ENCODE measurements at places on chromosomes 16 and 17.

- DNase-seq = no peak
Observed at GRCh38 chr16:88705801-88706228, 393 bp downstream of the RNF166 start.

GRCh38 chr16:87543436-87544191, 50.8 kb upstream of the ZCCHC14 start:
- DNase-seq = no peak

- no peak for DNase-seq
Observed at GRCh38 chr16:84050316-84050715, 7.7 kb upstream of the SLC38A8 start.

GRCh38 chr16:20860361-20860760, 39.8 kb downstream of the DCUN1D3 start:
- no peak for DNase-seq

DNA sequence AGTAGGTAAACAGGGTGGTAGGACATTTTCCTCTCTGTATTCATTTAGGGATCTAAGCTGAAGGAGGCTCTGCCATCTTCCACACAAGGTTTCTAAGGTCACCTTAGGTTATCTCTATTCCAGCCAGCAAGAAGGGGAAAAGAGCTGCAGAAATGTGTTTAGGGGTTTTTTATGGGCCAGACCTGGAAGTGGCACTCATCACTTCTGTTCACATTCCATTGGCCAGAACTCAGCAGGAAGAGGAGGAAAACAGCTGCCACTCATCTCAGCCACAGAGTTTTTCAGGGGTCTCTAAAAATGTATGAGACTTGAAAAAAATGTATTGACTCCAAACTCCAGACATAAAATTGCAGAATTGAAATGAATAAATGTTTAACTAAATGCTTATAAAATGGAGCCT, 65.8 kb downstream of the FTO start:
- DNase-seq = no peak

DNA sequence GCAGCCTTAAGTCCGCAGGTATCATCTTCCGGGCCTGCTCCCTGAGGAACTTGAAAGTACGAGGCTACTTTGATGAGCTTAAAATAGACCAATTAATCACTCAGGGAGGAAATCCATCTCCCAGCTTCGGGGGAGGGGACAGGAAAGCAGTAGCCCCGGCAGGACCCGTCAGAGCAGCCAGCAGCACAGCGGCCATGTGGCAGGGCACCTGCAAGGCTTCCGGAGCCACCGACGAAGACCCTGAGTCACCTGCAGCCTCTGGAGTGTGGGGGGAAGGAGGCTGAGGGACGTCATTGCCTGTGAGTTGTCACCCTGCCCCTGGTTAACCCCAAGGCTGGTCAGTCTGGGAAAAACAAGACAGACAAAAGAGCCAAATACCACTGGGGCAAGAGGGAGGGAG, 4.4 kb upstream of the CYB561 start:
- DNase-seq = no peak

GRCh38 chr16:81095653-81095952, 592 bp downstream of the GCSH start:
- no peak for DNase-seq

GRCh38 chr17:81676906-81677305, 6.7 kb downstream of the ARL16 start:
- DNase-seq = no peak

DNA sequence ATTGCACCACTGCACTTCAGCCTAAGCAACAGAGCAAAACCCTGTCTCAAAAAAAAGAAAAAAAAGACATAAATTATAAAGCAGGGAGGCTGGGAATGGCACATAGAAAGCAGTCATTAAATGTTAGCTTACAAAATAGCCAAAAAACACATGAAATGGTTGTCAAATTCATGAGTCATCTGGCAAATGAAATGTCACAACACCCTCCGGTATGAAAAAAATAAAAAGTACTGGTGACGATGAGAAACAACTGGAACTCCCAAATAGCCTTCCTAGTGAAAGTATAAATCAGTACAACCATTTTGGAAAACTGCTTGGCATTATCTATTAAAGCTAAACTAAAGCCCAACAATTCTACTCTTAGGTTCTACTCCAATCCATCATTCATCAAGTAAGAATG, 3.5 kb upstream of the KATNB1 start:
- DNase-seq = no peak

GRCh38 chr16:66947302-66948065, 12.2 kb downstream of the CES2 start:
- DNase-seq = peak; percentile 30

- DNase-seq = no peak
Observed at GRCh38 chr17:61833536-61834193, 29.7 kb downstream of the BRIP1 start.

DNA sequence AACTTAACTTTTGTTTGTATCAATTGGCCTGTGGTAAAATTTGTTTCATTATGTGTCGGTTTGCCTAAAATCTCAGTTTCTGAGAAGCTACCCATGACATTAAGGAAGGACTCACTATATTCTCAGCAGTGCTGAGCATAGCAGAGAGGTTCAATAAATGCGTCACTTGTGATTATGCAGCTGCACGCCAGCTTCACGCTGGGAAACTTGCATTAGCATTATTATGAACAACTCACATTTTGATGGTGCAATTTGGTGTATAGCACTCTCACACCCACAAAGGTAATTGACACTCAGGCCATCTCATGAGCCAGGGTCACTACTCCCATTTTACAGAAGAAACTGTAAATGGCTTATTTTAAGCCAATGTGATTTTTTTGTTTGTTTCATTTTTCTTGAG, 80.6 kb upstream of the SALL1 start:
- no peak for DNase-seq

- DNase-seq = no peak
Observed at GRCh38 chr16:56763291-56763916, 33.5 kb downstream of the NUP93 start.

- DNase-seq = no peak
Observed at GRCh38 chr16:79659344-79659743, 58.8 kb upstream of the MAF start.

GRCh38 chr17:3022197-3022596, 41.2 kb downstream of the OR1D5 start:
- DNase-seq = no peak

DNA sequence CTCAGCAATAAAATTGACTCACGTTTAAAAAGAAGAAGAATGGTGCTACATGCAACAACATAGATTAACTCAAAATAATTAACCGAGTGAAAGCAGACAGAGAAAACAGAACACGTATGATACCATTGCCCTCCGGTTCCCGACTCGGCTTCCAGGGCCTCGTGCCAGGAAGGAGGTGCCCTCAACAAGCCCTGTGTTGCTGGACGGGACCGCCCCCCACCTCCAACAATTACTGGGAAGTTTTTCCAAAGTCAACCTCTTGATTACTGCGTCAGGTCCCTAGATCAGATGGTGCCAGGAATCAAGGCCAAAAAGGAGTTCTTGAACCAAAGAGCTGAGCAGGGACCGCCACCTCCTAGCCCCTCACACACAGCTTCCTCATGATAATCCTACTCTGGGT, 20.4 kb downstream of the DNAH17 start:
- no peak for DNase-seq

DNA sequence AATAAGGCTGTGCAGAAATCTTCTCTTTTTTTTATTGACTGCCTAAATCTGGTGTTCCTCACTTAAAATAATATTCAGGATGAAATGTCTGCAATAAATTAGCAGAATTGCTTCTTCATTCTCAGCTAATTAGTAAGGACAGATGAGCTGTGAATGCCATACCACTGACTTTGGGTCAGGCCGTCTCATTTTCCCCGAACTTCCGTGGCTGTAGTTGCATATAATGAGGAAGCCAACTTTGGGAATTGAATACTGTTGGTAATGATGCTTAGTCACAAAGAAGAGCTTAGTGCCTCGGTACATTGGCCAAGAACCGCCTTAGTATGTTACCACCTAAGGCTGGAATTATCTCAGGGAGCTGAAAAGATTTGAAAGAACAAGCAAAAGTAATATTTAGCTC, 47.6 kb downstream of the NUP93 start:
- DNase-seq = no peak

DNA sequence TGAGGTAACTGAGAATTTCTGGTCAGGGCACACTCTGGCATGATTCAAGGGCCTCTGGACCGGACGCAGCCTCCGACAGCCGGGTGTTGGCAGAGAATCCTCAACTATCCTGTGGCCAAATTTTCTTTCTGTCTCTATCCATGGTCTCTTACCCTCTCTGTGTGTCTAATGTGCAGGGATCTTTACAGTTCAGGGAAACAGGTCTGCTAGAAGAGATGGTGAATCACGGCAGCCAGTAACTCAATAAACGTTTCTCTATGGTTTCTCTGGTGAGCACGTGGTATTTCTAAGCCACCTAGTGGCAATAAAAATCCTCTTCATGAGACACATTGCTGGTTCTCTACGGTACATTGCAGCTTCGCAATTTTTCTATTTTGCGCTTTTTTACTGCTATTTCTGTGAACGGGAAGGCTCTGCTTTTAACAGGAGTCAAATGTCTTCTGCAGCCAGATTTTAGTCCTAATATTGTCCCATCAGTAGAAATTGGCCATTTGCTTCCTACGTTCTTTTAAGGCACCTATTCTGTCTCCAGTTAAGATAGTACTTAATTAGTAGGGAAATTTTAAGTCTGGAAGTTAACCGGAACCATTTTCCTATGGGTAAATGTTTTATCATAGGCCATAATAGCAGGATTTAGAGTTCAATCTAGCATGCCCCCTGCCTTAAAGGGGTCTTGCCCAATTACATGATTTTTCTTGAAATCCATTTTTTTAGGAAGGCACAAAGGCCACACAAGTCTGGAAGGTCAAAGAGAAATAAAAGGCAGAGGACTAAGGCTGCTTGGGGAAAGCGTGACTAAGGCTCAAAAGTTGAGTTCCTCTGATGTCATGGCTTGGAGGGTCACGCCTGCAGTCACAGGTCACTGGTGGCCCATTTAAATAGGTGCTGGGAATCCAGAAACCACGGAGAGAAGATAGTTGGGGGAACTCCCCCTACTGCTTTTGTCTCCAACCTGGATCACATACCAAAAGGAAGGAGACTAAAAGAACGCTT, 31.5 kb downstream of the QPRT start:
- no peak for DNase-seq

DNA sequence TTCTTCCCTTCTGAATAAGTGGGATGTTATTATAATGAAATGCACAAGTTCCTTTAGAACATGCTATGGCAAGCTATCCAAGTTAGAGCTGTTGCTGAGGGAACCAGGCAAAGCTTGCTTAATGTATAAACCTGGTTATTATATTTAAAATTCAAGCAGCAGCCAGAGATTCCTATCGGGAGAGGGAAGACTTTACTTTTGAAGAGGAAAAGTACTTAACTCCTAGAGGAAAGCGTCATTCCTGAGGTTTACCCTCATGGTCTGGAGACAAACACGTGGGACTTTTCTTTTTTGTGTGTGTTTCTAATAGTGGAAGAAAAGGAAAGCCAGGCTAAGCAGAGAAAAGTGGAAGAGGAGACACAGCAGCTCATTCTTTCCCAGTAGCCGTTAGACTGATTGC, 39.9 kb upstream of the MYH10 start:
- no peak for DNase-seq

- DNase-seq = no peak
Observed at GRCh38 chr16:4979736-4980660, 21.9 kb downstream of the SEC14L5 start.

- peak; percentile 64 for DNase-seq
Observed at GRCh38 chr17:38748149-38748891, at the start of gene PCGF2. Gene PCGF2, minus strand, starts transcription at chr17:38748336. Its CDS starts 7,934 bp downstream, at chr17:38740402.

DNA sequence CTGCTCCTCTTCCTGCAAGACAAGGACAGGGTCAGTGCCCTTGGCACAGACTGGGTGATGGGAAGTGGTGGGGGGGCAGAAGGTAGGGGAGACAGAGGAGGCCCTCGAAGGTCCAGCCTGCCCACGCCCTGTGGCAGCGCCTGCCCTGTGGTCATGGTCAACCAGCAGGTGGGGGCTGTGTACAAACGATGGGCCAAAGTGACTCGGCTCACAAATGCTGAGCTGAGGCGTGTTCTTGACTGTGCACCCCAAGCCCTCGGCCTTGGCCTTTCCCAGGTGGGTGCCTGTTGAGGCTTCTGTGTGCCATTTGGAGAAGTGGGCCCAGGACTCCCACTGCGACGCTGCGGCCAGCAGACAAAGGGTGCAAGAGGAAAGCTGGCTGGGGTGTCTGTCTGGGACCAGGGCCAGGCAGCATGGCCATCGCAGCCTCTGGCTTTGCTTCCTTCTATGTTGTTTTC, 22.6 kb downstream of the MXRA7 start:
- DNase-seq = no peak

- no peak for DNase-seq
Observed at GRCh38 chr16:47026492-47026891, 53.0 kb upstream of the DNAJA2 start.

DNA sequence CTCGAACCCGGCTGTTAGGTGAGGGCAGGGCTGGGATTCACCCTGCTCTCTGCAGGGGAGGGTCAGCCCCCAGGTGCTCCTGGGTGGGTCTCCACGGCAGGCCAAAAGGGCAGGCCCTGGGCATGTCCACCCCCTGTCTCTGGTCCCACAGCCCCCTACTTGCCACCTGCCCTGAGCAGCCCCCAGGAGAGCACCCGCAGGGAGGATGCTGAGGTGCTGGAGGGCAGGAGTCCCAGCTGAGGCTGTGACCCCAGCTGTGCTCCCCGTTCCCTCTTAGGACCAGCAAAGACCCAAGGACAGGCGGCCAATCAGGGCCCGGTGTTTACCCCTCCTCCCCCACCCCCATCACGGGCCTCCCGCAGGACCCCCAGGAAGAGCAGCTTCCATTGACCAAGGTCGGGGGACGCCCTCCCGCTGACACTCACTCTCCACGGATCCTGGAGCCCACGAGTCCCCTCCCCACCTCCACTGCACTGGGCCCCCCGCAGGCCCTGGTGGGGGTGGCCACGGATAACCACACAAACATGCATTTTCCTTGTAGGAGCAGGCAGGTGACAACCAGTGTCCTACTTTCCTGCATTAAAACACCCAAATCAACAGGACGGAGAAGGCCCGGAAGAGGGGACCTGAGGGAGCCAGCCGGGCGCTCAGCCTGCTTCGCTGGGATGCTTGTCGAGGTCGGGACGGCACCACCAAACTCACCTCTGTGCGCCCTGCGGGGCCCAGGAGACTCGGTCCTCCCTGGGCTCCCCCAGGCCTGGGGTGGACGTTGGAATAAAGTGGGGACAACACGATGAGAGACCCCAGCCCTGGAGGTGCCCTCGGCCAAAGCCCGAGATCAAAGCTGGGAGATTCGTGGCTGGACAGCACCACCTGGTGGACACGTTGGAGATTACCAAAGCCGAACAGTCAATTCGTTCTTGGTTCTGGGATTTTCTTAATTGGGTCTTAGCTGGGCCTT, 22.5 kb upstream of the ENPP7 start:
- no peak for DNase-seq
